ENCODE measurements at places on chromosomes 7 and 10.

- no peak for DNase-seq
These were observed 62.8 kb downstream of the CXCL12 start for GRCh38 chr10:44322137-44322536.

- DNase-seq = no peak
These were observed 116.5 kb downstream of the SPDYE5 start for GRCh38 chr7:75608451-75609122.

- DNase-seq = no peak
These were observed 134.9 kb downstream of the VTI1A start for GRCh38 chr10:112581921-112582320.

DNA sequence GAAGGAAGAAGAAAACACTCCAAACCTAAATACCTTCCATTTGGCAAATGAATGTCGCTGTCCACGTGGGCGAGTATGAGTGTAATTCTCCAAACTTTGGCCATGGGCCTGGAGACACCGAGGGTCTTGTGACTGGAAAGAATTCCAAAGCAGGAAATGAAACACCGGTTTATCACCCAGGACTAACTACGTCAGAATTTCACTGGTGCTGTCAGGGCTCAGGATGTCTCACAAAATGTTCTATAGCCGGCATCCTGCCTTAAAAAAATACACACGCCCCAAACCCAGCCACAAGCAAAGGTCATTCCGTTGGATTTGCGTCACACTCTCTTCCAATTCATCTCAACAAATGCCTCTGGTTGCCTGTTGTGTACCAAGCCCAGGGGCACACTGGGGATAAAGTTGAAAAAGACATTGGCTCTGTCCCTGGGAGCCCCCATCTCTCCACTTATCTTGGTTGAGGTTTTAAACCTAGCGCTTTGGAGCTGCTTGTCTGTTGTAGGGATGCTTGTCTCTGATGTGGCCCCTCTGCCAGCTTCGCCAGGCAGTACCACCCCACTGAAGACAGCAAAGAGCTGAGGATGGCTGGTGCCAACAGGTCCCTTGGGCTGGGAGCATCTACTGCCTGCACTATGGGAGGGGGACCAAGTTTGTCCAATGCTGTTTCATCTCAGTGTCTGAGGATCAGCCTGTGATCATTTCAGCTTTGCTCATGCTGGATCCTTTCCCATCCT is 31.2 kb downstream of the GSTO2 start:
- no peak for DNase-seq

GRCh38 chr7:94056796-94057207 is 52.6 kb upstream of the BET1 start:
- peak; percentile 99 for DNase-seq

- no peak for DNase-seq
These were observed 13.4 kb downstream of the DPCD start for GRCh38 chr10:101601541-101601940.

- no peak for DNase-seq
These were observed 18.6 kb downstream of the ALDH18A1 start for GRCh38 chr10:95637911-95638310.

- no peak for DNase-seq
These were observed 32.1 kb upstream of the CALN1 start for GRCh38 chr7:72444026-72444776.

DNA sequence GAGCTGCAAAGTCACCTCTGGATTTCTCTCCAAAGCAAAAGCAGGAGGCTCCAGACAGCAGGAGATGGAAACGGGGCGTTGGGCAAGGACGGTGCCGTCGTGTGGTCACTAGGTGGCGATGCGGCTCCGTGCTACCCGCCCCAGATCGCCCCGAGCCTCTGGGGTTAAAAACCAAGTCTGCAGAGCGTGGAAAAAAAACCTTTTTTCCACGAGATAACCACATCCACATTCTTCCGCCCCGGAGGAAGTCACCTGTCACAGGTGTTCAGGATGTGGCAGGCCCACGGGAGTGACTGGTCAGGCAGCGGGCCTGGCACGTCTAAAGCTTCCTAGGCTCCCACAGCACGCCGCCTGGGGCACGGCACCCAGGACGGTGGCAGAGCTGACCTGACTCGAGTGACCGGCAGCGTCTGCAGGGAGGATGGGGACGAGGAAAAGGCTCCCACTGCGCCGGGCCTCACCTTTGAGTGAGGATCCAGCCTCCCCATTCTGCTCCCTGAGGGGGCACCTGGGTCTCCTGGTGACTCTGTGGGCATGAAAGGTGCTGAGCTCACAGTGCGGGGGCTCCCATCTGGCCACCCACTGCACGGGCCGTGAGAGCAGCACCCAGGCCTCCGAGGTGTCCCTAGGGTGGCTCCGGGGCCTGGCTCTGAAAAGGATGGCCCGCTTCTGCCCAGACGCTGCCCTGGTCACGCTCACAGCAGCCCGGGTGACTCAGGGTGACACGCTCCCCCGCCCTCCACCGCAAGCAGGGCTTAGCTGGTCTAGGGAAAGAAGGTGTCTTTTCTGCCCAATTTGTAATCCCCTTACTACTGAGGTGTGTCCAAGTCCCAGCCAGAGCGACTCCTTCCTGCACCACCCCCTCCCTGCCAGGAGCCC is 71.3 kb upstream of the TNRC18 start:
- DNase-seq = no peak

DNA sequence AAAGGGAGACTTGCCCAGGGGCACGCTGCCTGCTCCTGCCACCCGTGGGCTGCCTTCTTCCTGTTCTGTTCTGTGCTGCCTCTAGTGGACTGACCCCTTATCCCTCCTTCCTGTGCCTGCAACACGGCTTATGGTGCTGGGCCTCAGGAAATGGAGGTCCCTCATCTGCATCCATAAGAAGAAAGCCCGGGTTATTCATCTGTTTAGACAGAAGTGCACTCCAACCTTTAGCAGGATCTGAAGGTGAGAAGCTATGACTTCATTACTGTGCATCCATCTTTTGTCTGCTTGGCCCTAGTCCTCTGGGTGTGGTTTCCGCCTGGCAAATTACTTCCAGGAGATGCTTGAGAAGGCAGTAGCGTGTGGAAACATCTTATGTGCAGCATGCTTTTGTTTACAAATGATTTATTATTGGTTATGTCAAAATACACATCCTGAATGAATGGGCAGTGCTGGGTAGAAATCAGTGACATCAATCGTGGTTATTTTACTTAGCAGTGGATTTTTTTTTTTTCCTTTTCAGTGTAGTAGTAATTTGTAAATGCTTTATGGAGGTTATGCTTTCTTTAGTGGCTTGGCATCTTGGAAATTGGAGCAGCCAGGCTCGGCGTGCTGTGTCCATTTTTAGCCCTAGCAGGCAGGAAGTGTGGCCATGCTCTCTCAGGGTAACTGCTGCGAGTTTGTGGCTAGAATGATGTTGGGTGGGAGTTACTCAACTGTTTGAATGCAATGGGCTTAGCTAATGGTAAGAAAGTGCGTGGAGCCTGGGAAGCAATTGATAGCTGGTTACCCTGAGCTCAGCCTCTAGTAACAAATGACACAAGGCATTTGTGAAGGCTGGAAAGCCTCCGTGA is 12.7 kb downstream of the PTPRE start:
- DNase-seq = no peak

GRCh38 chr10:348456-348855 is 213.2 kb downstream of the ZMYND11 start:
- no peak for DNase-seq

DNA sequence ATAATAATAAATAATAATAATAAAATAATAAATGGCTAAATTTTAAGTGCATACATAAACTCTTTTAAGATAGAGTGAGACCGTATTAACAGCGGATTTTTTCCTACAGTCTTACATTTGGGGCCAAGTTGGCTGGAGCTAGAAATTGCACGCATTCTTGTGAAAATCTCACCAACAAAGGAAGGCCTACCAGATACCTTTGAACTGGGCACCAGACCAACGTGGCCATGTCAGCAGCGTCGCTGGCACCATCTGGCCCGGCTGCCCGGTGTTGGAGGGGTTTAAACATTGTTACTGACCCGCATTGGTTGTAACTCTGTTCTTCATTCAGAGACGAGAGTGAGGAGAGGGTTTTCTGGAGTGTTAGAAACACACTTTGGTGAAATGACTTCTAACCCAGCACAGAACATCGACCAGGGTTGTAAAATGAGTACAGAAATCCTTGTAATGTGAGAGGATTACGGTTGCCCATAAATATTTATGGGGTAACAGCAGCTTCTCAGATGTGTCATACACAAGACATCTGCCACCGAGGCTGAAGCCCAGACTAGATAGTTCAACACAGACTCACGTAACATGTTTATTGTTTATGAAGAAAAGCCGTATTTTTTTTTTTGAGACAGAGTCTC is 34.6 kb upstream of the UNCX start:
- no peak for DNase-seq

DNA sequence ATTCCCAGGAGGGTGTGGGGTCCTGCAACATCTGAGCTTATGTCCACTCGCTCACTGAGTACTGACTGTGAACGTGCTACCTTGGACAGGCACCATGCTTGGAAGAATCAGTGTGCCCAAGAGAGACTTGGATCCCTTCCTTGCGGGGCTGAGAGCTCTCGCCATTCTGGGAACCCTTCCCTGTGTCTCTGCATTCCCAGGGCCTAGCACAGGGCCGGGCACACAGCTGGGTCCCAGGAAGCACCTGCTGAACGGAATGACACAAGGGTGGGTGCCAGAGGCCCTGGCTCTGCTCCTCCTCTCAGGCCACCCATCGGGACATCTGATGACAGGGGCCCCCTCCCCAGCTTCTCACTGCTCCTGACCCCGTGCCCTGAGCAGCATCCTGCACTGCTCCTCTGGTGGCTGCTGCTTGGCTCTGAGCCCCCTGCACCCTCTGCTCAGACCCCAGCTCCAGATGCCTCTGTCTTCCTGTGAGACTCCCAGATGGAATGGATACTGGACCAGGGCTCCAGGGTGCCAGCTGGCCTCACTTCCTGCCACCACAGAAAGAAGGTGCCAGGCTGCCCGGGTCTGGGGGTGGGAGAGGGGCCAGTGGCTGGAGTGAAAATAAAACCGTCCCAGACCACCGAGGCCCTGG is 129.6 kb downstream of the NEURL1 start:
- DNase-seq = no peak

DNA sequence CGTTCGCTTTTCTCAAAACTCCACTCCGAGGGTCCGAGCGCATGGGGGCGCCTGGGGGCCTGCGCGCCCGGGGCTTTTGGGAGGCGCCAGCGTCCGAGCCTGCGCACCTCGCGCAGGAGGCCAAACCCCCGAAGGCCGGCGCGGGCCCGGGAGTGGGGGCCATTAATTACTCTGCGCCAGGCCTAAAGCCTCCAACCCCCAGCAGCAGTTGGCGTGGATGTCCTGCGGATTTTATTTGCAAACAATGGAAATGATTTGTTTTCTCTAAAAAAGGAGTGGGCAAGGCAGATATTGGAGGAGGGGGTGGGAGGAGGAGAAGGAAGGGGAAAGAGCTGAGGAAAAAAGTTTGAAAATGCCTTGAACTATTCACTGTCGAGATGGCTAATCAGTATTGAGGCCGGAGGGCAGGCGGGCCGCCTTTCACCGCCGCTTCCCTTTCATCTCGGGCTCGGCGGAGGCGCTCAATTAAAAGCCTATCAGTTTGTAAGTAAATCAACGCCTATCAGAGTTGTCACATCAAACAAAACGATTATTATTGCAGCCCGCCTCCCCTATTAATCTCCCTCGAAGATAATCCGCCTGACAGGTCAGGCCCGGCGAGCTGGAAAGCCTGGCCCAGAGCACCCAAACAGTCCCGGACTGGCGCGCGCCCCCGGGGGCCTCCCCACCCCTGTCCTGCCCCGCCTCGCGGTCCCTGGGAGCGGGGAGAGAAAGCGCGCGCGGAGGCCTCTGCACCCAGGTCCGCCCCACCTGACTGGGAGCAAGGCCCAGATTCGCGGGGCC is 3.4 kb upstream of the ZNF503 start:
- DNase-seq = no peak

- no peak for DNase-seq
These were observed 20.7 kb upstream of the GIMAP8 start for GRCh38 chr7:150429699-150430098.

DNA sequence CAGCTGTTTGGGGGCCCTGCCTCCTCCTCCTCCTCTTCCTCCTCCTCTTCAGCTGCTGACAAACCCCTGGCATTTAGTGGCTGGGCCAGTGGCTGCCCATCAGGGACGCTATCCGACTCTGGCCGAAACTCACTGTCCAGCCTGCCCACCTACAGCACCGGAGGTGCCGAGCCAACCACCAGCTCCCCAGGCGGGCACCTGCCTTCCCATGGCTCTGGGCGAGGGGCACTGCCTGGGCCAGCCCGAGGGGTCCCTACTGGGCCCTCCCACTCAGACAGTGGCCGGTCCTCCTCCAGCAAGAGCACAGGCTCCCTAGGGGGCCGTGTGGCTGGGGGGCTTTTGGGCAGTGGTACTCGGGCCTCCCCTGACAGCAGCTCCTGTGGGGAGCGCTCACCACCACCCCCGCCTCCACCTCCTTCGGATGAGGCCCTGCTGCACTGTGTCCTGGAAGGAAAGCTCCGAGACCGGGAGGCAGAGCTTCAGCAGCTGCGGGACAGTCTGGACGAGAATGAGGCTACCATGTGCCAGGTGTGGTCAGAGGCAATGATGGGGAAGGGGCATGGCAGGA is 4.1 kb downstream of the LZTS2 start:
- no peak for DNase-seq

- DNase-seq = no peak
These were observed 318.0 kb downstream of the PAXIP1 start for GRCh38 chr7:154684666-154685563.

DNA sequence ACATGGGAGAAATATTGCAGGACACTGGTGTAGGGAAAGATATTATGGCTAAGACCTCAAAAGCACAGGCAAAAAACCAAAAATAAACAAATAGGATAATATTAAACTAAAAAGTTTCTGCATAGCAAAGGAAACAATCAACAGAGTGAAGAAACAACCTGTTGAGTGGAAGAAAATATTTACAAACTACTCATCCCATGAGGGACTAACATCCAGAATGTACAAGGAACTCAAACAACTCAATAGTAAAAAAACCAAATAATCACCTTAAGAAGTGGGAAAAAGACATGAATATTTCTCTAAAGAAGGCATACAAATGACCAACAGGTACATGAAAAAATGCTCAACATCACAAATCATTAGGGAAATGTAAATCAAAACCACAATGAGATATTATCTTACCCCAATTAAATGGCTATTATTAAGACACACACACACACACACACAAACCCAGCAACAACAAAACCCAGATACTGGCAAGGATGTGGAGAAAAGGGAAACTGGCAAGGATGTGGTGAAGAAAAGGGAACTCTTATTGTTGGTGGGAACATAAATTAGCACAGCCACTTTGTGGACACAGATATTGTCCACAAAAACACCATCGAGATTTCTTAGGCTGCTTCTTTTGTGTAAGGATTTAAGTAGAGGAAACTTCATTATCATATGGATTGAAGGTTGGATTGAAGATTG is 9.8 kb upstream of the RAB18 start:
- DNase-seq = no peak

DNA sequence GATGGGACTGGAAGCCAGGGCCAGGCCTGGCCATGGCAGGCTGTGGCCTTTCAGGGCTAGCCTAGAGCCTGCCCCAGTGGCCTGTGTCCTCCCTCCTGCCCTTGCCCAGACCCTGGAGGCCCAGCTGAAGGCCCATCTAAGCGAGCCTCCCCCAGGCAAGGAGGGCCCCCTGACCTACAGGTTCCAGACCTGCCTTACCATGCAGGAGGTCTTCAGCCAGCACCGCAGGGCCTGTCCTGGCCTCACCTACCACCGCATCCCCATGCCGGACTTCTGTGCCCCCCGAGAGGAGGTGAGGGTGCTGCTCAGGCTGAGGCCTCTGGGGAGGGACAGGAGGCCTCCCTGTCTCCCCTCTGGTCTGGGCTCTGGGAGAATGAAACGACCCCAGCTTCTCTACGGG is 60.9 kb downstream of the PALD1 start:
- DNase-seq = no peak

GRCh38 chr7:130141884-130142653 is 63.1 kb downstream of the TMEM209 start:
- no peak for DNase-seq

All from kidney epithelial cell (primary cell).